ENCODE measurements at places on chromosomes 5 and 9. TPM values are rescaled to one million over a fixed set of nuclear protein-coding genes. Genes with fewer than 3 reads are reported as not detected.

GRCh38 chr5:147902609-147903115 lies 3.7 kb downstream of the C5orf46 start:
- H3K36me3 ChIP-seq: no peaks in the 10 kb centered on the region
- no peak overlapping the region for H3K4me3 ChIP-seq
- no peaks in the 10 kb centered on the region for H3K27me3 ChIP-seq
- DNase-seq: no peak
- no peaks in the 10 kb centered on the region for H3K4me1 ChIP-seq
- no peak overlapping the region for H3K27ac ChIP-seq

The CCL27 gene
- not detected for total RNA-seq

GRCh38 chr5:170920196-170920595 lies 58.4 kb downstream of the RANBP17 start:
- H3K27me3 ChIP-seq: no peaks in the 10 kb centered on the region
- no peaks in the 10 kb centered on the region for H3K4me1 ChIP-seq
- no peak overlapping the region for H3K4me3 ChIP-seq
- H3K27ac ChIP-seq: no peak overlapping the region
- DNase-seq: no peak
- no peaks in the 10 kb centered on the region for H3K36me3 ChIP-seq

The FOXI1 gene
- not detected for total RNA-seq

The SUSD3 gene
- total RNA-seq: 6.2 TPM

GRCh38 chr5:107519900-107520354 lies 150.8 kb downstream of the EFNA5 start:
- no peak overlapping the region for H3K27ac ChIP-seq
- H3K4me3 ChIP-seq: no peak overlapping the region
- no peaks in the 10 kb centered on the region for H3K27me3 ChIP-seq
- no peaks in the 10 kb centered on the region for H3K36me3 ChIP-seq
- DNase-seq: no peak

GRCh38 chr5:34686762-34687268 lies 30.7 kb downstream of the RAI14 start:
- H3K4me1 ChIP-seq: peaks cover 4% of the 10 kb centered on the region
- no peak overlapping the region for H3K27ac ChIP-seq
- H3K36me3 ChIP-seq: peaks cover 25% of the 10 kb centered on the region
- no peaks in the 10 kb centered on the region for H3K27me3 ChIP-seq

The NEURL1B gene
- total RNA-seq: 5.7 TPM

DNA sequence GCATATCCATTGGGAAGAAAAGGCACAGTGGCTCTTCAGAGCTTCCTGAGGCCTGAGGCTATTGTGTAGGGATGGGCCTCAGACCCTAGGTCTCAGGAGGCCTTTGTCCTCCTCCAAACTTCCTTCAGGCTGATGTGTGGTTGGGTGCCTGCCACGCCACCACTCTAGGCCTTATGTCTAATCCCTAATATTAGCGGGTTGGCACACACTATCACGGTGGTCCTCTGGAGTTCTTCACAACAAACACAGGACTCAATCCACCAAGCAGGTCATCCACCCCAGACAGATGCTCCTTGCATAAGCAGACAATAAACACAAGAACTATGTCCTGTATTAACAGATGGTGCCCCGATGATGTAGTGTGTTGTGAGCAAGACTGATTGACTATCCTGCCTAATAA lies 31.0 kb upstream of the FSTL4 start:
- no peaks in the 10 kb centered on the region for H3K4me1 ChIP-seq
- H3K4me3 ChIP-seq: no peak overlapping the region
- DNase-seq: no peak
- H3K27ac ChIP-seq: no peak overlapping the region
- H3K36me3 ChIP-seq: no peaks in the 10 kb centered on the region

DNA sequence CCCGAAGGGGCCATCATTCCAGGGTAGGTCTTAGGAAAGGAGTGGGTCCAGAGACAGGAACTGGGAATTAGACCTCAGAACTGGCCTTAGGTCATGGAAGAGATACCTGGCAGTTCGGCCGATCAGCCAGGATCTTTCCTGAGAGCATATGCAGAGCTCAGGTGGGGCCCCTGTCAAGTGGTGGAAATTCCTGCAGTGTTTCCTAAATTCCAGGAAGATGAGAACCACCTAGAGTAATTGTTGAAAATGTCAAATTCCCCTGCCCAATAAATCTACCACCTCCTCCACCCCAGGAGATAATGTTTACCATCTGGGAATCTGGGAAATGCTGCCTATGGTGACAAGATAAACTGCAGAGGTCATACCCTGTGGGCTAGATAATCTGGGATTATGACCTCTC lies 14.6 kb downstream of the TMEM171 start:
- H3K27ac ChIP-seq: no peak overlapping the region
- no peak for DNase-seq
- no peaks in the 10 kb centered on the region for H3K36me3 ChIP-seq
- H3K4me1 ChIP-seq: no peaks in the 10 kb centered on the region
- H3K27me3 ChIP-seq: no peaks in the 10 kb centered on the region
- no peak overlapping the region for H3K4me3 ChIP-seq

The IL31RA gene
- not detected for total RNA-seq

The LHX2 gene
- total RNA-seq: 0.11 TPM

DNA sequence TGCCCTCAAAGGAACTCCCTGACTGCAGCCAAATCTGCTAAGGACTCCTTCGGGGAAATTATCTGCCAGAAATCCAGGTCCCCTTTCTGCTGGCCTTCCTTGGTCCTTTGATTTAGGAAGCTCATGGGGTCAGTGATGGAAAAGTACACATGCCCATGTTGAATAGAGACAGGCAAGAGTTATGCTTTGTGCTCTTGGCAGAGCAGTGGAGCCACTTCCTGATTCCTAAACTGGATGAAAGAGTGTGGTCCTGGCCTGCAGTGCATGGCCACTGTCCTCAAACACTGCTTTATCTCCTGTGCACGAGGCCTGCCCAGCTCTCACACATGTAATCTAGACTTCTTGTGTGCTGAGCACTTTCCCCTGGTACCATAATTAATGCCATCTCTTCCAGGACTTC lies 2.0 kb upstream of the EBF1 start:
- peaks cover 91% of the 10 kb centered on the region for H3K27me3 ChIP-seq
- no peaks in the 10 kb centered on the region for H3K36me3 ChIP-seq
- no peak overlapping the region for H3K4me3 ChIP-seq
- peaks cover 33% of the 10 kb centered on the region for H3K4me1 ChIP-seq

- H3K4me3 ChIP-seq: no peak overlapping the region
- 0 out of 2 replicates have a peak, but pooled peaks cover 3% of the 10 kb centered on the region for H3K4me1 ChIP-seq
- no peak for DNase-seq
- no peaks in the 10 kb centered on the region for H3K27me3 ChIP-seq
- no peak overlapping the region for H3K27ac ChIP-seq
These were observed 27.3 kb upstream of the SHB start for GRCh38 chr9:38096238-38096805.

GRCh38 chr9:84711398-84711777 lies 41.9 kb downstream of the NTRK2 start:
- no peaks in the 10 kb centered on the region for H3K27me3 ChIP-seq
- H3K4me3 ChIP-seq: no peak overlapping the region
- peaks cover 11% of the 10 kb centered on the region for H3K4me1 ChIP-seq
- no peak for DNase-seq

The PCDHA1 gene
- total RNA-seq: 0.50 TPM

- DNase-seq: no peak
- no peaks in the 10 kb centered on the region for H3K4me1 ChIP-seq
- no peaks in the 10 kb centered on the region for H3K27me3 ChIP-seq
These were observed 95.0 kb downstream of the CRB2 start for GRCh38 chr9:123450996-123451395.

The TAS2R1 gene
- not detected for total RNA-seq

The PCSK1 gene
- 3.2 TPM for total RNA-seq

DNA sequence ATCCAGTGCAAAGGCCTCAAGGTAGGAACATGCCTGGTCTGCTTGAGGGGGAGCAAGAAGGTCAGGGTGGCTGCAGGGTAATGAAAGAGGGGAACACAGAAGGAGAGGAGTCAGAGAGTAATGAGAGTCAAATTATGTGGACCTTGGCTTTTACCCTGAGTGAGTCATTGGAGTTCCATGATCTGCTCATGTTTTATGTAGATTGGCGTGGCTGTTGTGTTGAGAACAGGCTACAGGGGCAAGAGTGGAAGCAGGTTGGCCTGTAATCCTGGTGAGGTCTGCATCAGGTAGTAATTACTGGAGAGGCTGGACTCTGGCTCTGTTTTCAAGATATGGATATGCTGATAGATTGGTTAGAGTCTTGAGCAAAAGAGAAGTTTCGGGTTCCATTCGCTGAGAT lies 177.7 kb upstream of the NR3C1 start:
- no peak overlapping the region for H3K4me3 ChIP-seq
- no peaks in the 10 kb centered on the region for H3K27me3 ChIP-seq
- no peak for DNase-seq
- H3K4me1 ChIP-seq: no peaks in the 10 kb centered on the region
- no peaks in the 10 kb centered on the region for H3K36me3 ChIP-seq

The TNC gene
- 11.4 TPM for total RNA-seq

GRCh38 chr9:34334337-34334824 lies 5.0 kb downstream of the NUDT2 start:
- no peaks in the 10 kb centered on the region for H3K36me3 ChIP-seq
- no peak for DNase-seq
- no peak overlapping the region for H3K4me3 ChIP-seq
- H3K27me3 ChIP-seq: no peaks in the 10 kb centered on the region
- peaks cover 2% of the 10 kb centered on the region for H3K4me1 ChIP-seq
- H3K27ac ChIP-seq: no peak overlapping the region

The NR3C1 gene
- total RNA-seq: 5.4 TPM

The FNIP1 gene
- 17.3 TPM for total RNA-seq

GRCh38 chr9:121679901-121680635 lies 28.6 kb downstream of the DAB2IP start:
- H3K4me3 ChIP-seq: no peak overlapping the region
- no peak overlapping the region for H3K27ac ChIP-seq

The DNAJC25 gene
- total RNA-seq: 6.6 TPM

The DNM1 gene
- 43.7 TPM for total RNA-seq
